ENCODE measurements at places on chromosomes 1 and 21.

GRCh38 chr1:185610954-185611353 lies 123.2 kb upstream of the HMCN1 start:
- DNase-seq = no peak

- no peak for DNase-seq
Measured at GRCh38 chr1:18142471-18142870, 34.9 kb downstream of the IGSF21 start.

- DNase-seq = peak; percentile 19
Measured at GRCh38 chr1:11174261-11174942, 14.8 kb upstream of the ANGPTL7 start.

DNA sequence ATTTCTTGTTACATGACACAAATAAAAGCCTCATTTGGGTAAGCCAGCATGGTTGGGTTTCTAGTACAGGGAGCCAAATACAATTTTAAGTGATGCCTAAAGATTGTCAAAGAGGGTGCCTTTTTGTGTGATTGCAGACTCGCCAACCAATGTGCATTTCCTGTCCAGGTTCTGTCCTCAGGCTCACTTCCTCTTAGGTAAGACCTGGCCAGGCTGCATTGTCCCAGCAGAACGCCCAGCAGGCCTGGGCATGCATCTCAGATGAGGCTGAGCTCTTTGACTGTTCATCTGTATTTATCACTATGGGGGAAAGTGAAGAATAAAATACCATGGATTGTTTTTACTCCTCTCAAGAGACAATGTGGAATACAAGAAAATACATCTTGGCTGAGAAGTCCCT lies 49.7 kb downstream of the KCNC4 start:
- DNase-seq = no peak

- no peak for DNase-seq
Measured at GRCh38 chr1:162893612-162893908, 32.6 kb upstream of the CCDC190 start.

- DNase-seq = no peak
Measured at GRCh38 chr21:25115021-25115420, 492.3 kb downstream of the MRPL39 start.

DNA sequence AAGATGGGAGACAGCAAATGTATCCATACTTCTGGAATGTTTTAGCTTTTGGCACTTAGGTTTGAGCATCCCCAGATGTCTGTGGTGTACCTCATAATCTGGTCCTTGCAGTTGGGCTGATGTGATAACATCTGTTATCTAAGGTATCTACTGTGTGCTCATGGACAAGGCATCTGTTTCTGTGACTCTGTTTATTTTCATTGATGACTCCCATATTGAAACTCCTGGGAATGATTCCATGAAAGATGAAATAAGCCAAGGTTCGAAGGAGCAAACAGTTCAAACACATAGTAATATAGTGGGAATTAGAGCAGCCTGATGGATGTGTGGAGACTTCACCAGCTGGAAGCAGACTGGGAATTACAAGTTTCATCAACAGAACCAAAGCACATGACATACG lies 20.7 kb upstream of the TRIM45 start:
- DNase-seq = peak; percentile 92

DNA sequence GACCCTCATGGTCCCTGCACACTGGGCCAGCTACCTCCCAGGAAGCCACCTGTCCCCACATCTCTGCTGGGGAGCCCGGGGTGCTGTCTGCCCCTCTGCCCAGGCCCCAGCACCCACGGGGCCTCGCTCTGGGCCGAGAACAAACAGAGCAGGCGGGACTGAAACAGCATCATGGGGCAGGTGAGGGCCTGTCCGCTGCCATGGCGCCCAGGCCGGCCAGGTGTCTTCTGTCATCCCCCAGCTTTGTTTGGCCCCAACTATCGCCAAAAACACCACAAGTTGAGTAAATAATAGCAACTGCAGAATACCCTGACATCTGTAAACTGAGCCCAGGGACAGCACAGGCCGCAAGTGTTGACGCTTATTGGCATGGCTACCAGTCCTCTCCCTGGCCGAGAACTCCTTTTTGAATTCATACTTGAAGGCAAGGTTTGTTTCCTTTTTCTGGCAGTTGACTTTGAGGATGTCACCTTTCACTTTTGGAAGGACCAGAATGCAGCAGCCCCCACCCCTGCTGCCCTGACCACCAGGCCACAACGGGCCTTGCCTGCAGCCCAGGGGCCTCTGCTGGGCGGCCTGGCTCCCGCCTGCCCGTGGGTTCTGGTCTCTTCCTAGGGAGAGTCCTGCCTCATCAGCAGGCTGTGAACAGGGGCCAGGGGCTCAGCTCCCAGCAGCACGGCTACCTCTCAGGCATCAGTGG lies 152.7 kb downstream of the CASZ1 start:
- DNase-seq = no peak

- no peak for DNase-seq
Measured at GRCh38 chr1:227864882-227865281, 49.4 kb downstream of the PRSS38 start.

DNA sequence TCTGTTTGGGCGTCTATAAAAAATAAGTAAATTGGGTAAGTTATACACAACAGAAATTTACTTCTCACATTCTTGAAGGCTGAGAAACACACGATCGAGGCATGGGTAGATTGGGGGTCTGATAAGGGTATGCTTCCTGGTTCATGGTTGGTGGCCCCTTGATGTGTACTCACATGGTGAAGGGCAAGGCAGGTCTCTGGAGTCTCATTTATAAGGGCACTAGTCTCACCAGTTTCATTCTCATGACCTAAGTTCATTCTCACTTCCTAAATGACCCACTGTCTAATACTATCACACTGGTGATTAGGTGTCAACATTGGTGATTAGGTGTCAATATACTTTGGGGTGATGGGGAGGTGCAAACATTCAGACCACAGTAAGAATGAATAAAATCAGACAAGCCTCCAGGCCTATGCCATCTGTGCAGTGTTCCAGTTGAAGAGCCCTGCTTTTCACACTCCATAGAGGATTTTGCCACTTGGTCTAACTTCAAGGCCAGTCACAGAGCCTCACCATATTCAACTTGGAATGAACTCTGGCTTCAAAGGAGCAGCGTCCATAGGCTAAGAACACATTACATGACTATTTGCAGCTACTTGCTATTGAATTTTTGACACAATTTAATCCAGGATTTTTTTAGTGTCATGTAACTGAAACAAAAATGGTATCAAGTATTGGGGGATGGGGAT lies 2.5 kb upstream of the GBP4 start:
- DNase-seq = no peak

GRCh38 chr1:239125027-239125426 lies 261.3 kb upstream of the CHRM3 start:
- no peak for DNase-seq

DNA sequence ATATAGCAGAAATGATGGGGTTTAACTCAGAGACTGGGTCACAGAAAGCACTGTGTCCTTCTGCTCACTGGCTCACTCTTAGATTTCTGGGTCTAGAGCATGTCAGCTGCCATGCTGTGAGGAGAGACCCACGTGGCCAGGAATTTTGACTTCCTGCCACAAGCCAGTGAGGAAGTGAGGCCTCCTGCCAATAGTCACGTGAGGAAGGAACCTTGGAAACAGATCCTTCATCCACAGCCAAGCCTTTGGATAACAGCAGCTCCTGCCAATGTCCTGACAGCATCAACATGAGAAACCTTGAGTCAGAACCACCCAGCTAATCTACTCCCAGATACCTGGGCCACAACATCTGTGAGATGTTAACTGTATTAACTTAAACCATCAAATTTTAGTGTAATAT lies 114.5 kb upstream of the PLPPR5 start:
- DNase-seq = no peak

DNA sequence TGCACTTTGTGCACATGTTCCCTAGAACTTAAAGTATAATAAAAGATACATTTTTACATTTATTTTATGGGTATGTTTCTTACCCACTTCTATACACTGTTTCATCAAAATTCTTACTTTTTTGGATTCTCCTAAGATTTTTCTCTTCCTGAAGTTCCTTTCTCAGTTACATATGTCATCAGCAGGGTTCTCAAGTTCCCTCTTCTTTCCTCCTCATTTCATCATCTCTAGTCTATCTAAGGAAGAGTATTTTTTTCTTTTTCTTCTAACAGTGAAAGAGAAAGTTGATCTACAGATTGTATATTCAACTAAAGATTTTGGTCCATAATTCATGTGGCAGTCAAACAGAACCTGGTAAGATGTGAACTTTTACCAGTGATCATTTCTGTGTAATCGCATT lies 41.2 kb upstream of the CYYR1 start:
- no peak for DNase-seq

DNA sequence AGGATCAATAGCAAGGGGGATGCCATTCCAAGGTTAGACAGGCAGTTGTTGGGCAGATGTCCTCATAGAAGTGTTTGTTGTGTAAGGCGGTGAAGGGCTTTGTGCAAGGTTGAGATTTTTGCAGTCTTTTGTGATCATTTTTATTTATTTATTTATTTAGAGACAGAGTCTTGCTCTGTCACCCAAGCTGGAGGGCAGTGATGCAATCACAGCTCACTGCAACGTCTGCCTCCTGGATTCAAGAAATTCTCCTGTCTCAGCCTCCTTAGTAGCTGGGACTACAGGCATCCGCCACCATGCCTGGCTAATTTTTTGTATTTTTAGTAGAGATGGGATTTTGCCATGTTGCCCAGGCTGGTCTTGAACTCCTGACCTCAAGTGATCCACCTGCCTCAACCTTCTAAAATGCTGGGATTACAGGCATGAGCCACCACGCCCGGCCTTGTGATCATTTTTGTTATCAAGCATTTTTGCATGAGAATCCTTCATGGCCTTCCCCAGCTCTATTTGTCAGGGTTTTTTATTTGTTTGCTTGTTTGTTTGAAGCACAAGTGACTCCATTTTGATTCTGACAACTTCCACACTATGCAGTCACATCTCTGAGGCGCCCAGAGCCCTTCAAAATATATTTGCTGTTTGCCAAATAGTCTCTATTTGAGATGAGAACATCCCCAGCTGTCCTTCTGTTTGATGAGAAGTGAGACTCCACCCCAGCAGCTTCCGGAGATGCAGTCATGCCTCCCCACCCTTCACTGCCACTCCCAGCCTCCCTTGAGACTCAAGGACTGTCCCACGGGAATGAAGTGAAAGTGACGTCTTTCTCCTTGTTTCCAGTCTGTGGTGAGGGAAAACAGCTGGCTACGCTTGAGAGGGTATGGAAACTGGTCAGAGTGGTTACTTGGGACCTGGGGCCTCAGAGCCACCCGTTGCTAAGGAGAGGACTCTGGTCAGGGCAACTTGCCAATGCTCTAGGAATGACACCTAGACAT lies 38.0 kb downstream of the TMEM50B start:
- DNase-seq = peak; percentile 97

DNA sequence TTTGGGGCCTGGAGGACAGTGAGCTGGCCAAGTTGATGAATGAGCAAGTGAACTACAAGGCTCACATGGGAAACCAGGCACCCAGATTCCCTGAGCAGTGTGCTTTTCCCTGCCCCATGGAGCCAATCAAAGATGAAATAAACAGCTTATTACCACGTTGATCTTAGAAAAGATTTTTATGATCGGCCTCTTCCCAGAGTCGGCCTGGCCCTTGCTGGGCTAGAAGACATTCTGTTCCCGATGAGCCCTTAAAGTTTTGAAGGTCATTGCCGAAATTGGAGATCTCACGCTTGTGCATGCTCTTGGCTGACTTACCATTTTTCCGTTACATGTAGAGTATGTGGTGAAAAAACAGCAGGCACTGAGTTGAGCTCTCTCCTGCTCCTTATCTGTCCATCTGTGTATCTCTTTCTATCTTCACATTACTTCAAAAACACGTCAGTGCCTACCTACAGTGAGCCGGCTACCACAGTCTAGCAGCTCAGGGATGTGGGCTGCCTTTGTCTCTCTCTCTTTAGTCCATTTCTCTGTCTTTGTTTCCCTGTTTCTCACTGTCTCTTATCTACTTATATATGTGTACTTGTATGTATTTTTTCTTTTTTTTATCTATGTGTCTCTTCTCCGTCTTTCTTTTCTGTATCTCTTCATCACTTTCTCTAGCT lies 248.8 kb upstream of the USP24 start:
- peak; percentile 38 for DNase-seq

GRCh38 chr1:112676543-112676942 lies 2.1 kb downstream of the MOV10 start:
- no peak for DNase-seq

GRCh38 chr1:94925561-94926125 lies 1.3 kb downstream of the CNN3 start:
- peak; percentile 82 for DNase-seq
